ENCODE measurements at places on chromosomes 12 and 14.

GRCh38 chr12:124737040-124737419, 126.6 kb downstream of the SCARB1 start:
- DNase-seq, result no peak

- DNase-seq, result no peak
Measured at GRCh38 chr14:33570694-33571310, 380.1 kb downstream of the EGLN3 start.

- no peak for DNase-seq
Measured at GRCh38 chr12:94872971-94873733, 130.3 kb downstream of the NDUFA12 start.

- DNase-seq, result no peak
Measured at GRCh38 chr14:95784137-95784536, 70.2 kb upstream of the TCL1A start.

- no peak for DNase-seq
Measured at GRCh38 chr12:120287491-120287890, 4.2 kb downstream of the RNU4-2 start.

DNA sequence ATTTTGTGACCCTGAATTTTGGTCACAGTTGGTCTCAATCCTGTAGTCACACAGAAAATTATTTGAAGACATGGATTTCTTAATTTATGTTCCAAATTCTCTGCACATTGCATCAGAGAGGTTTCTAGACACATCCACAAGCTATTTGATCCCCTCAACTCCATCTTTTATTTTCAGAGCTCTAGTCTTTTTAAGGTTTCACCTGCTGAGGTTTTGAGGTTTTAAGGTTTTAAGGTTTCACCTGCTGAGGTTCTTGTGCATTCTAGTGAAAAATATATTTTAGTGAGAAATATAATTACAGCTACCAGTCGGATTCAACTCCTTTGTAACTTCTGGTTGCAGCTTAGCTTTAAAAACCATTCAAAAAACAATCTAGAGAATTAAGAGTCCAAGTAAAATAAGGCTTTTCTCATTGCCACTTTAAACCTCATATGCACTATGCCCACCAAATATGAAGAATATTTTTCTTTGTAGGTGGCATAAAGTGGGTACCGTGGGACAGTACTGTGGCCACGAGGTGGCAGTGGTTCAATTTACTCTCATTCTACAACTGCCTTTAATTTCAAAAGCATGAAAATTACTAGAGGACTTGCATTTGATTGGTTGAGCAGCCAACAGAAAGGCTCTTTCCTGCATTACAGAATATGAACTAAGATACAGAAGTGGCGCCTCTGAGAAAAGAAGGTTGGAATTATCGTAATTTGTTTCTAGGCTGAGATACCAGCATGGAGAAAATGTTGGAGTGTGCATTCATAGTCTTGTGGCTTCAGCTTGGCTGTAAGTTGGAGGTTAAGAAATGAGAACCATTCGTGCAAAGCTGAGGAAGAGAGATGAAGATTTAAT, 366.5 kb upstream of the OR4E1 start:
- peak; percentile 18 for DNase-seq

- no peak for DNase-seq
Measured at GRCh38 chr14:39474416-39474911, 42.2 kb upstream of the FBXO33 start.

DNA sequence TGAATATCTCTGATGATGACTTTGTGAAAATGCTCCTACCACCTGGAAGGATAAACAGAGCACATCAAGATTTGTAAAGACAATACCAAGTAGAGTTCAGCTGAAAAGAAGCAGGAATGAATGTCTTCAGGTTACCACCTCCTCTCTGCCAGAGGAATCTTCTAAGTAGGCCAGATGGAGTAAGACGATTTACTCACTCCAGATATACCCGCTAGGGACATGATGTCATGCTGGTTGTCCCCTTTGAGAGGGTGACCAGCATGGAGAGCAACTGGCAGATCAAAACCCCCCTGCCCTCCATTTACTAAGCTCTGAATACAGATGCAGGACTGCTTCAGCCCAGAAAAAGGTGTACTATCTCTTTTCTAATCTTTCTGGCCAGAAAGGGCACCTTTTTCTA, 39.3 kb upstream of the HSPB8 start:
- DNase-seq, result no peak

GRCh38 chr12:55629058-55629841, 7.4 kb upstream of the OR10P1 start:
- DNase-seq, result no peak

DNA sequence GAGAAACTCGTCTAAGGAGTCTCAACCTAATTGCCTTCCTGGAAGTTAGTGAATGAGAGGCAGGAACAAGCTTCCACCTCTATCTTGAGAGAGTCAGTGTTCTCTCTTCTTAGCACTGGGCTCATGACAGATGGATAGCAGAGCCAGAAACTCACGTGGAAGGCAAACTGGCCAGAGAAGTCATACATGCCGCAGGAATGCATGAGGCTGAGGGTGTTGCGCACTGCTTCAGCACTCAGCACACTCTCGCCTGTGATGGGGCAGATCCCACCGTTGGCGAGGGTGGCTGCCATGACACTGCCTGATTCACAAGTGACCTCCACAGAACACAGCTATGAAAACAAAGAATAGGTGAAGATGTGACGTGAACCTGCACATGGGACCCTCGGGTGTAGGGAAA, 6.0 kb downstream of the SPRYD4 start:
- DNase-seq, result no peak

GRCh38 chr14:93163564-93163963, 21.1 kb downstream of the MOAP1 start:
- no peak for DNase-seq

DNA sequence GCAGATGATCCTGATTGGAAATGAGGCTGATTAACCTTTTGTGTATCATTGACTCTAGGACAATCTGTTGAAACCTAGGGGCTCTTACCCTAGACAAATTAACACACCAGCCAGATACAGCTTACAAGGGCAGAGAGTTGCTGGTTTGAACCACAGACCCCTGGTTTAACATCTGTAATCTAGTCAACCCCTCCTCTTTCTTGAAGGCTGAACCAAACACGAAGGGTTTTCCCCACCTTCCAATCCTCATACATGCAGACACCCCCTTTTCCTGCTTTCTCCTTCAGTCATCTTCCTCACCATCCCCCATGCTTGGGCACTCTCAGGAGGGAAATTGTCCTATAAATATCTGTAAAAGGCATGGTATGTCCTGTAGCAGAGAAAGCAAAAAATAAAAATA, 126.0 kb upstream of the HIF1A start:
- DNase-seq, result no peak

DNA sequence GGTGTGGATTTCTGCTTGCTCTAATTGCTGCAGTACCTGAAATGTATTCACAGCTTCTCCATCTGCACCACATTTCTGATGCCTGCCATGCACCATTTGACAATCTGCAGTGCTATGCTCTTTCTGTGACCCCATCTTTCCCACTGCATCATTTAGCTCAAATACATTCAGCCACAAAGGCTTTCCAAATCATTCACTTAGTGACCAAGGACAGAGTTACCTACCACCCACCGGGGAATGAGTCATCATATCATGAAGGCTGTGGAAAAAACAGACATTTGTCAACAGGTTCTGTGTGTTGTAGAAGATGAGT, 465.5 kb upstream of the ATP2B1 start:
- no peak for DNase-seq

DNA sequence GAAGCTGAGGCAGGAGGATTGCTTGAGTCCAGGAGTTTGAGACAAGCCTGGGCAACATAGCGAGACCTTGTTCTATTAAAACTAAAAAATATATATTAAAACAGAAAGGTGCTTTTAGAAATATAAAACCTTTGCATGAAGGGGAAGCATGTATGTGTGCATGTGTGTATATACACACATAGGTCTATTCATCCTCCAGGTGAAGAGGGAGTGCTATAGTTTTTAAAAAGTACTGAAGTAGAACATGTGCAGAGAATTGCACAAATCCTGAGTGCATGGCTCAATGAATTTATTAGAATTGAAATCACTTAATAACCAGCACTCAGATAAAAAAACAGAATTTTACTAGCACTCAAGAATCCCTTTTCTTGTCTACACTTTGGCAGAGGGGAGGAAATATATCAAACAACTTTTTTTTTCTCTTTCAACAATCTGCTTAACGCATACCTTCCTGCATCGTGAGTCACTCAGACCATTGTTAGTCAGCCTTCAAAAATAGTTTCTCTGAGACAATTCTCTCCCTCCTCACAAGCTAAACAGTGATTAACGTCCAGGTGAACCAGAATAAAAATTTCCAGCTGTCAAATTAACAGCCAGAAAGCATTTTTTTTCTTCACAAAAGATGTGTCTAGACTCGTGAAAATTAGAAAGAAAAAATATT, 17.7 kb upstream of the NEDD1 start:
- no peak for DNase-seq

DNA sequence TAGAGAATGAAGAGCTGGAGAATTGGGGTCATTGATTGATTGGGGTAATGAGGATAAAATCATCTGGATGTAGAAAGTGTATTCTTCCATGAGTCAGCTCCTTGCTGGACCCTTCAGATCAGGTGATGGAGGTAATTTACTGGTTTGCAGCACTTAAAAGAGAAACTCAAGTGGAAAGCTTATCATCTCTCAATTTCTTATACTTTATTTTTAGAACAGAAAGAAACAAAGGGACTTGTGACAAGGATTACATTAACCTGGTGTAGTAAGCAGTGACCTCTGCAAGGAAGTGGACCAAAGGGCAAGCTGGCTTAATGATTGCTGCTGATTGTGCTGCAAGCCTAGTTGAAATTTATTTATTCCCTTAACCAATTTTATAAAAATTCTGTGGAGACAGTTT, 405.0 kb downstream of the TRHDE start:
- DNase-seq, result no peak

GRCh38 chr12:1339618-1340319, 254.6 kb downstream of the FBXL14 start:
- no peak for DNase-seq

DNA sequence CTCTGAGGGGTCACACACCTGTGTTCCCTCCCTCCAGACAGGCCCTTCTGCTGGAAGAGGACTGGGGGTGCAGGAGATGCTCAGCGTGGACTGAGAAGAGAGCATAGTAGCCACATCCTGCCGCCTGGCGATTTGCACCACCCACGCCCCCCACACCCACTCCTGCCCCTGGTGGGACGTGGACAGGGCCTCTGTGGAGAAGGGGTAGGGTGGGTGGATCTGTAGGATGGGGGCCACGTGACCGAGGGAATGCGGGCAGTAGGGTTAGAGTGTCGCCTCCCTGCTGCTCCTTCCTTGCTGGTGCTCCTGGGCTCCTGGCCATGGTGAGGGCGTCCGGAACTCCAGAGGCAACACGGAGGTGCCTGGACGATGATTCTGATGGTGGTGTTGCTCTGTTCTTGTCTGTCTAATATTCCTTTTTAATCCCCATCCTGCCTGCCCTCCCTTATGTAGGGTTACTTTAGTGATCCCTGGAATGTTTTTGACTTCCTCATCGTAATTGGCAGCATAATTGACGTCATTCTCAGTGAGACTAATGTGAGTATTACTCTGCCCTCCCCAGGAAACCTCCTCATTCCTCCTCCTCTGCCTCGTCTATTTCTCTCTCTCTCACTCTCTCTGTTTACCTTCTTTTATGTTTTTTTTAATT, 161.5 kb upstream of the FKBP4 start:
- DNase-seq, result no peak
